ENCODE measurements at places on chromosomes 5 and 9.

- DNase-seq = no peak
Measured at GRCh38 chr9:126354887-126355770, 28.5 kb downstream of the MVB12B start.

DNA sequence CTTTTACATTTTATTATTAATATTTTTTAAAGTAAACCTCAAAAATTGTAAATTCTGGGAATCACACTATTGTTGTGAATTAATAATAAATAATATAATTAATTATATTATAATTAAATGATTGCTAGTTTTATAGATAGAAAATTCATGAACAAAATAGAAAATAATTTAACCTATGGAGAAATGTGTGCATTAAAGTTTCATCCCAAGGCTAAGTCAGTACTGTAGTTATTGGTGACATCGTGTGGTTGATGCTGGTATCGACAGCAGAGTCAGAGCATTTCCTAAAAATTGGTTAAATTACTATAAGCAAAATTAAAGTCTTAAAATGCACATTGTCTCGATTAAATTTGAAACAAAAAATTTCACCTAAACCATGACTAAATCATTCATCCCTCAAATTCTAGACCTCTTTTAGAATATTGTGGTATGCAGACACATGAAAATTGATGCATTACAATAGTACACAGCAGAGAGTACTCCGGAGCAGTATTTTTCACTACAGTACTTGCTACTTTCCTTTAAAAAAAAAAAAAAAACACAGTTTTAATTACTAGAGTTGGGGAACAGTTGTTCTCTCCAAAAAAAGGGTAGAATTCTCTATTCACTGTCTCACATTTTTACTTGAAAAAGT is 73.9 kb downstream of the RORB start:
- peak; percentile 25 for DNase-seq

GRCh38 chr9:104092192-104092591 is 1.9 kb upstream of the SMC2 start:
- DNase-seq = no peak

DNA sequence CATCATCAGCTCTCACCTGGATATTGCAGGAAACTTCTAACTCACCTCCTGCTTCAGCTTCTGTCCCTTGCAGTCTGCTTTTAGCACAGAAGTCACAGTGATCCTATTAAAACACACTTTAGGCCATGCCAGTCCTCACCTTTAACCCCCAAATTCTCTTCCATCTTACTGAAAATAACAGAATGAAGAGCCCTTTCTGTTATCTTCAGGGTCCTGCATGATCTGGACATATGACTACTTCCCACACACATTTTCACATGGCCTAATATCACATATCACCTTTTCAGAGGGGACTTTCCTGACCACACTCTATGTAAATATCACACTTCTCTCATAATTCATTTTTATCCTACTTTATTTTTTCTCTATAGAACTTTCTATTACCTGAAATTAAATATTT is 550.6 kb upstream of the CLINT1 start:
- DNase-seq = no peak

- peak; percentile 21 for DNase-seq
Measured at GRCh38 chr5:139561655-139562451, 714 bp downstream of the UBE2D2 start.

DNA sequence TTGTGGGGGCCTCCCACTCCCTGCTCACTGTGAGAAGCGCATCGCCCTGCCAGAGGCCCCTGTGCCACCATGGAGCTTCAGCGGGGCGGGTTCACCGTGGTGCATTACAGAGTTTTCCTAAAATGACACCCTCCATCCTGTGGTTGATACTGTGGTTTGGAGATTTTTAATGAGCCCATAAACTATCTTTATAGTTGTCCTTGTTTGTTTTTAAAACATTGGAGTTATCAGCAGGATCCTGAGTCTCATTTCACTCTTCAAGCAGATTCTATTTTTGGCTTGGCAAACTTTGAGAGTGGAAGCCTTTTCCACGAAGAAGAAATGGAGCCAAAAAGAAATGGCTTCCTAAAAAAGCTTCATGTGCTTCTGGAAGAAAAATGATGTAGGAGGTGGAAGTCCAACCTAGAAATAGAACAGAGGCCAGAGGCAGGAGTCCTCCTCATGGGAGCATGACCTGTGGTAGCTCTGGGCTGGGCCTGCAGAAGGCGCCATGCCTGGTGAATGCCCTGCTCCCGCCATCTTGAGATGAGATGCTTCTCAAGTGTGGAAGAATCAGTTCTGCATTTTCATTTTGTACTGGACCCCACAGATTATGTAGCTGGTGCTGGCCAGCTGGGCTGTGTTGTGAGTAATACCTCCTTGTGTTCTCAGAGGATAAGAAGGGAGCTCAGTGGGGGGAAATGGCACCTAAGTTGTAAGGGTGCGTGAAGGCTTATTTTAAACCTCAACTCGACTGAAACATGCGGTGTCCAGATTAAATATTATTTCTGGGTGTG is 79.0 kb upstream of the RAI14 start:
- DNase-seq = no peak

DNA sequence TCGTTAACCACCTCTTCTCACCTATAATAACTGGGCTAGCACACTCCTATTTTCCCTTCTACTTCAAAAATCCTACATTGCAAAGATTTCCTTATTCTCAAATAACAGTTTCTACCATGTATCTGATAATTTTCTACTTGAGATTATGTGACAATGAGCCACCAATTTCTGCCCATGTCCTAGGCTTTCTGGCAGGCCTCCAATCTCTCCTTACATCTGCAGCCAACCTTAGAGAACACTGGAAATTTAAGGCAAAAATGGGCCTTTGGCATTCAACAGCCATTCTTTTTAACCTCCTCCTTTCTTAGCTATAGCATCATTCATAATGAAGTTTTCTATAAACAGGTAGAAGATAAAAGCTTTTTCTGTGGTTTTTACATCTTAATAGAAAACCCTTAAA is 225.1 kb downstream of the ARRDC3 start:
- DNase-seq = no peak

All from NCI-H2171 treated with DMSO at 0.1 percent for 48 hours (cell line).